AG08395 (cell line): ENCODE measurements at places on chromosomes 16 and 17.

- DNase-seq, result no peak
Observed at GRCh38 chr17:18377437-18378204, at the start of gene EVPLL. Gene EVPLL (plus strand): TSS chr17:18377778. CDS start chr17:18380938, 3,160 bp downstream.

DNA sequence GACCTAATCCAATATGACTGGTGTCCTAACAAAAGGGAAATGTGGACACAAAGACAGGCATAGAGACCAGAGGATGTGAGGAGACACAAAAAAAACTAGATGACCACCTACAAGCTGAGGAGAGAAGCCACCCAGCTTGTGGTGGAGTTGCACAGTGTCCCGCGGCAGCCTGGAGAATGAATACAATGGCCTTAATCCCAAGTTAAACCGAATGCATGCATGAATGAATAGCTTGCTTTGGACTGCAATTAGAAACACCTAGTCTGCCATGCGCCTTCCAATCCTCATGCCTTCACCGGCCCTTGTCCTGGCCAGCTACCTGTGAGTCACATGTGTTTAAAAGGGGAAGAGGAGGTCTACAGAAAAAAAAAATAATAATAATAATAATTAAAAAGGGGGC is 72.0 kb downstream of the CNGB1 start:
- no peak for DNase-seq

- peak; percentile 70 for DNase-seq
Observed at GRCh38 chr16:23434380-23434779, 18.6 kb downstream of the COG7 start.

- DNase-seq, result peak; percentile 67
Observed at GRCh38 chr17:69607162-69607834, 192.8 kb downstream of the MAP2K6 start.

DNA sequence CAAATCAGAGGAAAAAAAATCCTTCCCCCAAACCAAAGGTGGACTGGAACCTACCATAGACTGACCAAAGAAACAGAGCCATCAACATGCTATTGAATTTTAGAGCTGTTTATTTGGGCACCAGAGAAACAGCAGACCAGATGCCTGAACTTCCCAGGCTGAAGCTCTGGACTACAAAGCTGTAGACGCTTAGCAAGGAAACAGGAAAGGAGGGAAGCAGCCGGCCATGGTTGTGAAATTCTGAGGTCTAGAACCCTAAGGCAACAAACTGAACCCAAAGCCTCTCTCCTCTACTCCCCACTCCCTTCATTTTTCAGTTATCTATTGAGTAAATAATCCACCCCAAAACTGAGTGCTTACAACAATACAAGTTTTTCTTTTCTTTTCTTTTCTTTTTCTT is 45.4 kb upstream of the MEIOC start:
- peak; percentile 28 for DNase-seq

- DNase-seq, result no peak
Observed at GRCh38 chr16:82345318-82345717, 175.3 kb upstream of the MPHOSPH6 start.

- peak; percentile 26 for DNase-seq
Observed at GRCh38 chr17:67636834-67637520, 80.8 kb upstream of the NOL11 start.

DNA sequence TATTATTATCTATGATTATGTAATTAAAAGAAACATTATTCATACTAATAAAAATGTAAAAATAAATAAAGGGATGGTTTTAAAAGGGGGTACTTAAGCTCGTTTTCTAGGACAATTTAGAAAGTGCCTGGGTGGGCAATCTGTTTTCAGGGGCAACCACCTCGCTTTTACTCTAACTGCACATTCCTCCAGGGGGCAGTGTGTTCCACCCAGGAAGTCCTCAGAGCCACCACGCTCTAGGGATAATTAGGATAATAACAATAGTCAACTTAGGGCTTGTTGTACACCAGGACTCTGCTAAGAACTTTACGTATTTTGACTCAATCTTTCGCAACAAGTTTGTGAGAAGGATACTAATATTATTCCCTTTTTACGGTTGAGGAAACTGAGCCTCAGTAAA is 396.7 kb upstream of the MAF start:
- DNase-seq, result peak; percentile 24

DNA sequence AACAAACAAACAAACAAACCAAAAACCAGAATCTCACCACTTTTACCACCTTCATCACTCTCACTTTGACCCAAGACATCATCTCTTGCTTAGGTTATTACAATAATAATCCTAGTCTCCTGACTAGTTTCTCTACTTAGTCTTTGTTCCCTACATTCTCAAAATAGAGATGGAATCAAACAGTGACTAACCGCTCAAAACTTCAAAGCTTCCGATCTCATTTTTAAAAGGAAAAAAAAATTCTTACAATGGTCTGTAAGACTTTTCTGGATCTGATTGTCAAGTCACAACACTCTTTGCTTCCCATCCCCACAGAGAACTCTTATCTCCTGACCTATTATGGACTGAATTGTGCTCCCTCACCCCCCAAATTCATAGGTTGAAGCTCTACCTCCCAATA is 60.9 kb downstream of the SPAG9 start:
- peak; percentile 39 for DNase-seq

GRCh38 chr16:67833415-67834241 is 8.5 kb upstream of the THAP11 start:
- peak; percentile 96 for DNase-seq

GRCh38 chr17:5665164-5665563 is 80.9 kb upstream of the NLRP1 start:
- no peak for DNase-seq

- DNase-seq, result peak; percentile 68
Observed at GRCh38 chr17:1197379-1197778, 17.6 kb upstream of the ABR start.

GRCh38 chr16:57734308-57734924 is 1.2 kb upstream of the KATNB1 start:
- no peak for DNase-seq

DNA sequence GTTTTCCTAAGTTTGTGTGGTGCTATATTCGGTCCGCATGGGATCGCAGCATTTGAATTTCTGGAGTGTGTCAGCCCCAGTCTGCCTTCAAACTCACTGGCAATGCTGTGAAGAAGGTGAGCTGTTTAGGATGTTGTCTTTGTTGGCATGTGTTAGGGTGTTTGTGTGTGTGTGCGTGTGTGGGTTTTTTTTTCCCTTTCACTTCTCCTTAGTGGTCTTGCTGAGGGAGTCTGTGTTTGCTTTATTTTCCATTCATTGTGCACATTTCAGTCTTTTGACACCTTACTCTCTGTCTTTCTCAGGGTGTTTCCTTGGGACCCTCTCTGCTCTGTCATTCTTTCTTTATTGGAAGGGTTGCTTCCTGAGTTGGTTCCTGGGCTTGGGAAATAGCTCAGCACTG is 27.7 kb upstream of the RBFOX1 start:
- DNase-seq, result no peak

DNA sequence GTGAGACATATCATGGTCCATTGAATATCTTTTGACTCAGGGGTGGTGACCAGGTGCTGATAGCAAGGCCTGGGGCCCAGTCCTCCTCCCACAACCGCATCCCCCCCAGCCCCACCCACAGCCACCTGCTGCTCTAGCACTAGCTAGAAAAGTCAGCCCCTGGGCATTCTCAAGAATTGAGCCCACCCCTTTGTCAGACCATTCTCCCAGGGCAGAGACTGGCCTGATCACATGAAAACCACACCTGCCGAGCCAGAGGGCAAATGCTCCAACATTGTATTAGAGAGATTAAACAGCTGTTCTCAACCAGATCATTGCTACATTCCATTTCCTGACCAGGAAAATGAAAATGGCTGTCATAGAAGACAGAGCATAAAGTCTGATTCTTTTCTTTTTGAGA is 62.4 kb downstream of the RAB11FIP4 start:
- no peak for DNase-seq

- no peak for DNase-seq
Observed at GRCh38 chr16:3004319-3004718, 8.4 kb upstream of the CLDN9 start.

GRCh38 chr16:50263060-50263909 is 3.1 kb upstream of the ADCY7 start:
- no peak for DNase-seq

DNA sequence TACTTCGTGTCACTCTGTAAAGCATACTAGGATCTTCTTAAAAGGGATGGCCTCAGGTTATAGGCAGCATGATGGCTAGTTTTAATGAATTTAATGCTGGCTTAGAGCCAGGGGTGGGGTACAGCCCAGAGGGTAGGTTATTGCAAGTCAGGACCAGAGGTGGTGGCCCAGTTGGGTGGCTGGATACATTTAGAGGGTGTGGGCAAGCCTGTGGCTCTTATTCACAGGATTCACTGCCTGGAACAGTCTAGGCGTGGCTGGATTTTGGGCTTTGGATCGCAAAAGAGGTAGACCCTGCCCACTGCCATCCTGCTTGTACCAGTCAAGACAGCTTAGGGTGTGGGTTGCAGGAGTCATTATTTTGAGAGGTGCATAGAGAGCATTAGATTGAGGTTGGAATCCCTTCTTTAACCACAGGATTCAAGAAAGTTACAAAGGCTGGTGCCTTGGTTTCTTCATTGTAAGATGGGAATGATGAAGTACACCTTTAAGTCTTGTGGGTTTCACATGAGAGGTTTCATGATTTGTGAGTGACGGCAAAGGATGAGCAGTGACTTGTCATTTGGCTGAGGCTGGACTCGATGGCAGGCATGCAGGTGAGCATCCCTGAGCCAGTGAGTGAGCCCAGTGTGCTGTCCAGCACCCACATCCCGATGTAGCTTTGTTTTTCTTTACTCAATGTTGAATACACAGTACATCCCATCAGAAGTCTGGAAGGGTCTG is 85.2 kb downstream of the KSR1 start:
- no peak for DNase-seq

DNA sequence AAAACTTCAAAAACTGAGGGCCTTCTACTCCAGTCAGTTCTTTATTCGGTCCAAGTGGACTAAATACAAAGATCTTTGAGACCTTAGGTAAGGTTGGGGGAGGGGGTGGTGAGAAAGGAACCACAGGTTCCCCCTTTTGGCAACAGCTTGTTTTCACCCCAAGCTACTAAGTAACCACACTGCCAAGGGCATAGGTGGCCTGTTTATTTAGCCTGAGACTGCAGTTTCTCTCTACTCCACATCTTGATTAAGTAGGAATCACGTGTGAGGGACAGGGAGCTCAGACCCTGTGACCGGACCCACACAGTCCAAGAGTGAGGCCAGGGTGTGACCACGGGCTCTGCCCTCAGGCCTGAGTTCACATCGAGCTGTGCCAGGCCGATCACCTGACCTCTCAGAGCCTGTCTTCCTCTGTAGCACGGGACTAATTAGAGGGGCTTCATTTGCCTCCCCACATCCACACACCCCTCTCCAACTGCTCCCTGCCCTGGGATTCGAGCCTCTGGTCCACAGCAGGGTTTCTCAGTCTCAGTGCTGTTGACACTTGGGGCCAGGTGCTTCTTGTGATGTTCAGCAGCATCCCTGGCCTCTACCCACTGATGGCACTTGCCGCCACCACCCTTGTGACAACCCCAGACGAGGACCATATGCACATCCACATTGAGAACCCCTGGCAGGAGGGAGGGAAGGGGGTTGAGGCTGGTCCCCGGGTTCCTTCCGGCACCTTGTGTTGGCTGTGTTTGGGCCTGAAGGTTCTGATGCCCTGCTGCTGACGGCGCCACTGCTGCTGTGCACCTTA is 17.8 kb downstream of the ST6GALNAC2 start:
- DNase-seq, result no peak

- no peak for DNase-seq
Observed at GRCh38 chr16:27285676-27286196, 17.2 kb upstream of the NSMCE1 start.

- DNase-seq, result no peak
Observed at GRCh38 chr16:305916-306626, 23.1 kb downstream of the PDIA2 start.

- no peak for DNase-seq
Observed at GRCh38 chr17:8499171-8499570, 63.5 kb downstream of the NDEL1 start.

GRCh38 chr16:76583945-76584344 is 306.7 kb downstream of the CNTNAP4 start:
- no peak for DNase-seq

DNA sequence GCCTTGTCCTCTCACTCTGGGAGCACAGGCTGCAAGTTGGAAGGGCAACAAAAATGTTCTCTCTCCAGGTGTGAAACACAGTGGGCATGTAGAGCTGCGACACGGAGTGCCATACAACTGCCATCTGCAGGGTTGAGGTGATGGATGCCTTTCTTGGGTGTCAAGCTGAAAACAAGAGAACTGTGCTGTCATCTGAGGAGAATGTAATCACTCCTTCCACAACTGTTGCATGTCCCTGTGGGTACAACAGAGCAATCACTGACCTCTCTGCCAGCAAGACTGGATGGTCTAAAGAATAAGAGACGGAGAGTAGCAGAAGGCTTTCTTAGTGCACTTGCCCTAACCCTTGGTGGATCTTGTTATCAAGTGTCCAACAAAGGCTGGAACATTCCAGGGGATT is 29.2 kb downstream of the SLFN11 start:
- DNase-seq, result no peak

DNA sequence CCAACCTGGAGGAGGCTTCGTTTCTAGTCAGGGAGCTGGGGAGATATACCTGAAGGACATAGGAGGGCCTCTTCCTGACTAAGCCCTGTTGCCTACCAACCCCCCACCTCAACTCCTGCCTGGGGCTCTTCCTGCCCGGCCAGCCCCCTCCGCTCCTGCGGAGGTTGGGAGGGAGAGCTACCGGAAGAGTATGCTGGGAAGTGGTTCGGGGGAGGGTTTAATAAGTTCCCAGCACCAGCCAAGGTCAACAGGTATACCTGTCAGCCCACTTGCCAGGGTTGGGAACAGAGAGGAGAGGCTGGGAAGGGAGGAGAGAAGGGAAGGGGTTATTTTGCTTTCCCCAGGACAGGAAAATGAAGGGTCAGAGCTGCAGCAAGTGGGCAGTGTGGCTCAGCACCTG is 4.7 kb downstream of the PPP1R1B start:
- no peak for DNase-seq

DNA sequence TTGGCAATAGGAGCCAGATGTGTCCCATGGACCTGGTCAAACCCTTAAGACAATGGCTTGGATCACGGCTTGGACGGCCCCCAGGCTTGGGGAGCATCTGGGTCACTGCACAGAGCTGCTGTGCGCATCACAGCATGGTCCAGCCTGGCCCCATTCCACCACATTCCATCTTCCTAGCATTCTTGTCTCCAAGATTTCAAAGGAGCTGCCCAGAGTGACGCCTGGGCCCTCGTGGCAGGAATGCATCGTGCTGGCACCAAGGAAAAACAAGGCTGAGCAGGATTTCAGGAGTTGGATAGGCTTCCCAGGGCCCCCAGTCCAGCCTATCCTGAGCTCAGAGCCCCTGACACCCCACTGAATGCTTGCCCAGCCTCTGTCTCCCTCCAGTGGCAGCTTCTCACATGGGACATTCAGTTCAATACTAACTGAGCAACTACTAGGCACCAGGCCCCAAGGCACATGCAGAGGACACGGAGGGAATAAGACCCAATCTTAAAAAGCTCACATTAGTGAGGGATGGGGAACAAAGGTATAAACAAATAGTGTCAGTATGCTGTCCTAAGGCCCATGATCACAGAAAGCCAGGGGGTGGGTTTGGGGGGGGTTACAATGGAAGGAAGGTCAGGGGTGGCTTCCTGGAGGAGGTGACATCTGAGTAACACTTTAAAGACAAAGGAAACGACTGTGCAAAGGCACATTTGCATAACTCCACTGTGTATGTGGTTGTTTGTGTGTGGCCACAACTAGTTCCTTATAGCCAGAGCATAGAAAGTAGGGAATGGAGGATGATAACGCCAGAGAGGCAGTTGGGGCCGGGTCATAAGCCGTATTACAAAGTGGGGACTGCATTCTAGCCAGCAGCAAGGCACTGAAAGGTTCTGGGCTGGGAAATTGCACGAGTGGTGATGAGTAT is 34.1 kb downstream of the TK2 start:
- DNase-seq, result peak; percentile 67

- peak; percentile 61 for DNase-seq
Observed at GRCh38 chr16:85173146-85173980, 61.1 kb upstream of the CIBAR2 start.

- DNase-seq, result no peak
Observed at GRCh38 chr17:46868689-46869187, 17.4 kb downstream of the WNT9B start.
